ENCODE measurements at places on chromosomes 16 and 17. TPM values are rescaled to one million over a fixed set of nuclear protein-coding genes. Genes with fewer than 3 reads are reported as not detected.
A peak's percentile ranks its signal among the peaks of the same experiment; 100 is the strongest.

GRCh38 chr16:317583-317982 lies 34.6 kb downstream of the PDIA2 start:
- no peak for DNase-seq

Gene WFDC1
- total RNA-seq = not detected

Gene BIRC5
- 93.7 TPM for total RNA-seq

Gene JPH3
- total RNA-seq = 0.09 TPM

DNA sequence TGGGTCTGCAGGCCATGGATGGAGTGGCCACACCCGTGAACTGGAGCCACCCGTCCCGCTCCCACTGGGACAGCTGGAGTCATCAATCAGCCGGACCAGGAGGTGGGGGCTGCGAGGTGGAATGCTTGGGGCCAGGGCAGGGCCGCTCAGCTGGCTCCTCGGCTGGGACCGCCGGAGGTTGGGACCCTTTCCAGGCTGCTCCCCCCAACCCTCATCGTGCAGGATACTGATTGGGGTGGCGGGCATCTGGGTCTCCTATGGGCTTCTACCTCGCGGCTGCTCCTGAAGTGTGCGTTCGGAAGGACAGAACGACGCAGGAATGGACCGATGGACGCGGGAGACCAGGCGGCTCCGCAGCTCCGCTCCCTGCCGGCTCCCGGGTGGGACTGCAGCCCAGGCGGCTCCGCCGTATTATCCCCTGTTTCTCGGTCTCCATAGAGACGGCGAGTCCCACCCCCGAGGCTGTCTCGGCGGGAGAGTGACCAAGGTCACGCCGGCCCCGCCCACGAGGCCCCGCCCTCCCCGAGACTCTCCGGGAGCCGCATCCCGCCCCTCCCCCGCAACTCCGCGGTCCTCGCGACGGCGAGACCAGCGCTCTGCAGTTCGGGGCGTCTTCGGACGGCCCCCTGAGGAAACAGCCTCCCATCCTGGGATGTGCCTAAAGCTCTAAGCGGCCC lies at the start of gene TPPP3:
Gene TPPP3 (minus strand): TSS at position 388 of the 677 bp plus-strand sequence. CDS start 2,387 bp downstream, outside the sequence.
- peak; percentile 76 for DNase-seq

Gene ALDH3A2
- 17.6 TPM for total RNA-seq

Gene KRTAP2-2
- not detected for total RNA-seq

- no peak for DNase-seq
Measured at GRCh38 chr16:48617711-48618148, 7.8 kb upstream of the N4BP1 start.

GRCh38 chr17:903691-904481 lies 75.7 kb downstream of the NXN start:
- no peak for DNase-seq

GRCh38 chr16:14331020-14331419 lies 259.9 kb downstream of the MRTFB start:
- no peak for DNase-seq

Gene EPN3
- total RNA-seq = not detected

- DNase-seq = no peak
Measured at GRCh38 chr16:554640-555365, 5.4 kb upstream of the PRR35 start.

GRCh38 chr16:31217136-31217530 lies 198 bp upstream of the PYDC1 start:
- no peak for DNase-seq
